ENCODE measurements at places on chromosomes 12 and 14.

DNA sequence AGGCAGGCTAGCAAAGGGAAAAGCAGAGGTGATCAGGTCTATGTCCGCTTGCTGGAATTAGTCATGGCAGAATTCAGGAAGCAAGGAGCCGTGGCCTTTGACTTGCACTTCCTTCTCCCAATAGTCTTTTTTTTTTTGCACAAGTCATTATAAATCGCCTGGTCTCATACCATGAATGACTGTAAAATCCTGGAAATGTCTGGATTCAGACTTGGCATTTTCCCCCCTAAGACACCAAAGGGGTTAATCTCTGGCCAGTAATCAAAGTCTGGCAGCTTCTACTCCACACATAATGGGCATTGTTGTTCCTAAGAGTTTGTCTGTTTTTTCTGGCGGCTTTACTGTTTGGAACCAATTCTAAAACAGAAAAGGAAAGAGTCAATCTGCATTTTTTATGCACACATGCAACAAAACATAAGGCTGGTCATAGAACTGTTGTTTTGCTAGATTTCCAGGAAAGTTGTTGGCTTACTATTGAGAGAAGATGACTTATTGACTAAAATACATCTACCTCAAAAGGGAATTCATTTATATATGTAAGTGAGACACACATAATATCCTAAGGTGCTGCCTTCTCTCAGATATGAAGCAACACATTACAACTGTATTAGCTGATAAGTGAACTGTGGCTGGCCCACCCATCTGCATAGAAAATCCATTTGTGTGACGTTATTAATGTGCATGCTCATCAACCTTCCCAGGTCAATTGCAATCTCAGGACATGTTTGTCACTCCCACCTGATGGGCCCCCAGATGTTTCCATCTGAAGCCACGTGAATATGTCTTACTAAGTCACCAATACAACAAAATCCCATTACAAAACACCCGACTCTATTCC is 157.3 kb downstream of the BTG1 start:
- DNase-seq, result no peak

- DNase-seq, result no peak
Observed at GRCh38 chr12:120264904-120265472, 542 bp downstream of the PXN start.

DNA sequence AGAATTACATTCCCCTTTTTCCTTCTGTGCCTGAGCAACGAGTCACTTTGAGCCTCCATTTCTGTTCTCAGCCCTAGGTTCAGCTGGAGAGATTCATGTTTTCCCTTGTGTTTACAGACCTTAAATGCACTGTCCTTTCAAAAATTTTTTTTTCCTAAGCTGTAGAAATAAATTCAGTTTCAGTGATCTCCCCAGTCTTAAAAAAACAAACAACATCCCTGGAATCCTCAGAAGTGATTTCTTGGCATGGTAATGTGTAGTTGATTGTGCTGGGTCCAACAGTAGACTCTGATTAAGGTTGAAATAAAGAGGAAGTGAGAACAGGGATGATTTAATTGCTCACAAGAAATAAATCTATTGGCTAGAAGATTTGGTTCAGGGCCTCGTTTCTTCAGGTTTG is 89.3 kb downstream of the NTN4 start:
- DNase-seq, result no peak

DNA sequence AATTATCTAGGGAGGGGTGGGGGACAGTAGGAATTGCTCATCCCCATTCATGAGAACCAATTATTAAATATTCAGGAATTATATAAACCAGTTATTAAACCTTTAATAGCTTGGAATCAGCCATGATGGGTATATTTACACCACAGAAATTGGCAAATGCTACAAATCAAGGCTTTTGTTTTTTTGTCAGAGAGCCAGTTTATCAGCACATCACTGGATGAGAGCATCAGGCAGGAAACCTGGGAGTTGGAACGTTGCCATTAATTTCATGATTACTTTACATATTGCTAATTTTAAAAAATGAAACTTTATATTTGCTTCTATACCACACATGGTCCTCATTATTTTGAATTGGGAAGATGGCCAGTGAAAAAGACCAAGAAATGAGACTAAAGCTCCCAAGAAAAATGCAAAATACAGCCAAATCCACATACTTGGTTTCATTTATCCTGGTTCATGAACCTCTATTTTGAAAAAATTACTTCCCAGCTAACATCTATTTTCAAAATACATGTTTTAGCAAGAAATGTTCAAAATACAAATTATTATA is 48.4 kb downstream of the ATL1 start:
- no peak for DNase-seq

- no peak for DNase-seq
Observed at GRCh38 chr14:68363466-68363842, 429.4 kb downstream of the ZFP36L1 start.

GRCh38 chr12:10018386-10018785 is 8.0 kb downstream of the CLEC12B start:
- DNase-seq, result no peak
